ENCODE measurements at places on chromosomes 13 and 19. TPM values are rescaled to one million over a fixed set of nuclear protein-coding genes. Genes with fewer than 3 reads are reported as not detected.

SIGLEC12 gene
- total RNA-seq, result not detected

CEACAM3 gene
- total RNA-seq, result not detected

C19orf85 gene
- total RNA-seq, result not detected

OR10H5 gene
- total RNA-seq, result not detected

WASF3 gene
- 0.13 TPM for total RNA-seq

ZNF470 gene
- total RNA-seq, result 2.2 TPM

KEAP1 gene
- total RNA-seq, result 56.6 TPM

CEACAM4 gene
- not detected for total RNA-seq

ZNF761 gene
- 7.9 TPM for total RNA-seq

TMEM143 gene
- 4.8 TPM for total RNA-seq

Measured in A549 treated with dexamethasone at 1 μM for 4 hours (cell line).